Left lobe of liver (tissue), 2 donors: ENCODE measurements at places on chromosomes 13 and 19. TPM values are rescaled to one million over a fixed set of nuclear protein-coding genes. Genes with fewer than 3 reads are reported as not detected.

The PLIN4 gene
- 36.8 TPM for total RNA-seq

The CATSPERD gene
- total RNA-seq, result not detected

The SYNGR4 gene
- total RNA-seq, result not detected

The KCTD12 gene
- 3.7 TPM for total RNA-seq

The ZNF90 gene
- total RNA-seq, result 0.43 TPM

The LILRA6 gene
- 0.75 TPM for total RNA-seq

The ZNF256 gene
- total RNA-seq, result 1.1 TPM

GRCh38 chr13:20891768-20892167 lies 10.8 kb downstream of the XPO4 start:
- no peak for DNase-seq

GRCh38 chr13:50222569-50223332 lies 207.5 kb downstream of the KCNRG start:
- peak; percentile 87 for DNase-seq

DNA sequence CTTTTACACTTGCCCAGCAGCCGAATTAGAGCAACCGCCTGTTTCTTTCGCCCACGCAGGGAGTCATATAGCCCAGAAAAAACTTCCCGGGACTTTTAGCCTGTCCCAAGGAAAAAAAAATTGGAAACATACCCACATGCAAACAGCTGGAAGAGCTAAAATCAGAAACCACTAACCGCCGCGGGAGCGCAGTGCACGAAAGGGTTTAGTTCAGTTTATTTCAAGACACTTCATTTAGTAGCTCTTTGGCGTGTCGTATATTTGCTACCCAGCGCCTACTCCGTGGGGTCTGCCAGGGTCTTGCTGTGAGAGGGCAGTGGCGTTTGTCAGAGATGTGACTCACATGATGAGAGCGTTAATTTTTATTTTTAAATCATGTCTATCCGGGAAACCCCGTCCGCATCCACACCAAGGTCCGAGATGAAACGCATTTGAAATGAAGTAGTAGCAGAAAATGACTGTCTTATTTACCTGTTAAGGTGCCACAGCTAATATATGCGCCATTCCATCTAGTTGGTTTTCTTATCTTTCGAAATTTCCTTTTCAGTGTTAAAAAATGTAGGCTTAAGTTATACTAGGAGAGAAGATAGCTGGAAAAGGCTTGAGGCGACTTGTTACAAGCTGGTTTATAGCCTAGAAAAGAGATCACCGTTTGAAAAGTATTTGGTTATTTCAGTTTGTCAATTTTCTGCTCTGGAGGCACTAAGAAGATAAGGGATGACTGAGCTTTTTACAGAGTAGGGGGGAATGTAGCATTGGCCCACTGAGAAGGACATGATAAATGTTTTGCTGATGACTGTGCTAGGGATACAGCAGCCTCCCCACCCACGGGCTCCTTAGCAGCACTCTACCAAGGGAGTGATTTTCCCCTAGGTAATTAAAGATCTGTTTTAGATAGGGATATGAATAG lies 1.7 kb downstream of the KLF5 start:
- no peak for DNase-seq

GRCh38 chr13:21310220-21310619 lies 133.8 kb downstream of the MRPL57 start:
- DNase-seq, result no peak

GRCh38 chr13:93843082-93843481 lies 616.5 kb downstream of the GPC6 start:
- DNase-seq, result no peak

DNA sequence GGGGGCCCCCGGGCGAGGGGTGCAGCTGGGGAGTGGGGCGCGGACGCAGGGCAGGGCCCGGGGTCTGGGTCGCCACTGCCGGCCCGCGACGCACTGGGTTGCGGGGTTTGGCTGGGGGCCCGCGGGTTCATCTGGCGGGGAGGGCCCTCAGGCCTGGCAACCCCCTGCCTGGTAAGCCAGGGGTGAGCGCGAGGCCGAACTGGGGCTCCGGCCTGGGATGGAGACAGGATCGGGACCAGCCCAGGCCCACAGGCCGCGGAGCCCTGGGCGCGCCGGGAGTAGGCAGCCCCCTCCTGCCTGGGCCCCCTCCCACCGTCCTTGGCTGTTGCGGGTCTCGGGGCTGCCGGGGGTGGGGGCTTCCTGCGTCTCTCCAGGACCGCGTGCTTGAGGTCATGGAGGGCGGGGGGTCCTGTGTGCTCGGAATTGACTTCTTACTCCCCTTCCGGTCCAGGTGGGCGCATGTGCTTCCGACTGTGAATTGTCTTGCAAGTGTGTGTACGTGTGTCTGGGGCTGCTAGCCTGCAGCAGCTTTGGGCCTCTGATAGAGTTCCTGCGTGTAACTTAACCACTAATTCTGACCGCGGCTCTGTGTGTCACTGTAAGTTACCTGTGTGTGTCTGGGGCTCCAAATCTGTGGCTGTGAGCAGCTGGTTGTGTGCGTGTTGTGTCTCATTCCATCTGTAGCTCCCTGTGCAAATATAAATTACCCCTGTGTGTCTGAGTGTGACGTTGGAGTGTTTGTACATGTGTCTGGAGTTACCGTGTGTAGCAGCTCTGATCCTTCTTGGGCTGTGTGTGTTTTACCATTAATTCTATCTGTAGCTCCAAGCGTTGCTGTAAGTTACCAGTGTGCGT lies 751 bp downstream of the GRAMD1A start:
- DNase-seq, result no peak

DNA sequence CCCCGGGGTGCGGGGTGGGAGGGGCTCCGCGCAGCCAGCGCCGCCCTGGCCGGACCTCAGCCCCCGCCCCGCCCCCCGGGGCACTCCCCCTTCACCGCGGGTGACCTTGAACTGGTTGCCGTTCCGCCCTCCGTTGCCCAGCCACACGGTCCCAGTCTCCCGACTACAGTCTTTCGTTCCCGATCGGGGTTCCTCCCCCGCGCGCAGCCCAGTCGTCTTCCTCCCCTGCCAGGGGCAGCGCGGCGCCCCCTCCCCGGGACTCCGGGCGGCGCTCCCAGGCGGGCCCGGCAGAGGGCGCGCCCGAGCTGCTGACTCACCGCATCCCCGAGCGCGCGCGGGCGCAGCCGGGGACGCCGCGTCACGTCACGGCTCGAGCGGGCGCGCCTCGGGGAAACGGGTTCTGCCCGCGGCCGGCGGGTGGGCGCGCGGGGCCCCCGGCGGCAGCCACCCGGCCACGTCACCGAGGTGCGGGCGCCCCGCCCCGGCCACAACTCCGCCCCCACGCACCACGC lies 459 bp downstream of the MIDN start:
- peak; percentile 91 for DNase-seq
